ENCODE measurements at places on chromosomes 1 and 21.

DNA sequence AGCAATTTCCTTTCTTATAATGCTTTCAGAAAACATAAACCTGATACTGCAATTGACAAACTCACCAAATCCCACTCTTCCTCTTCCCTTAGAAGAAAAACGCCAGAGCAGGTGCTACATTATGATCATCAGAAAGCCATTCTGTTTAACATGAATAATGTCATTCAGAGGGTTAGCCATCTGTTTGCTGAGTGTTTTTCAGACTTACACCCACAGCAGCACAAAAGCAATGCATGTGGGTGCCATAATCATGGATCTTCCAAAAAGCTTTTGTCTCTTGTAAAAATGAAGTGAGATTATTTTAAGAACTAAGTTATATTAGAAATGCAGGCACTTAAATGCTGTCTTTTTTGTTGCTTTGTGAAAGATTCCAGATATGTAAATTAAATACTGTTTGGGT is 204.6 kb upstream of the TMPRSS15 start:
- DNase-seq, result no peak

- DNase-seq, result no peak
Measured at GRCh38 chr21:38842079-38842478, 36.4 kb downstream of the ETS2 start.

DNA sequence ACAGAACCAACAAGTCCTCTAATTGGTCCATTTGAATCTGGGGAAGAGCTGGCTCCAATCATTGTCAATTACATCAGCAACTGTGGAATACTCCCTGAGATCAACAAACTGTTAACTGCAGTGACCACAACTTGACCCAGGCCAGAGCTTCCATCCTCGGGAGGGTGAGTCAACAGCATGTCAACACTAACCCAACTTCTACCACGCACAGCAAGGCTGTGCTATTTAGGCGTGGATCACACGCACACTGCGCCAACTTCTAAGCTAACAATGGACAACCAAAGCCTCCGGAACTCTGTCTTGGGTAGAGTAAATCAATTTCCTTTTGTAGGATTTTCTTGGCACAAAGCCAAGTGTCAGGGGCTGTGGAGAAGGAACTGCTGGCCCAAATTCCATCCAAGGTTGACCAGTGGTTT is 30.4 kb downstream of the APP start:
- peak; percentile 16 for DNase-seq

DNA sequence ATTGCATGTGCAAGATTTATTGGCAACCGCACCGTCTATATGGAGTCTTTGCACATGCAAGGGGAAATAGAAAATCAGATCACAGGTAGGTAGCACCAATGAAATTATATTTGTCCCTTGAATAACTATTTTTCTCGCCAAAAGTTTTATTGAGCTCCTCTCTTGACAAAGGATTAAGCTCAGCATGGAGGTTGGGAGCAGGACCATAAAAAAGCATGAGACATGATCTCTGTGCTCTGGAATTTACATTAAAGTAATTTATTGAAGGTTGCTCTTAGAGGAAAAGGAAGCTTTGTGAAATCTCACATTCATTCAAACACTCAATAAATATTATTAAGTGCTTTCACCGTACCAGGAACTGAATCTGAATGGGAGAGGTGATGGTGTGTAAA is 66.0 kb upstream of the UBE2U start:
- DNase-seq, result no peak

DNA sequence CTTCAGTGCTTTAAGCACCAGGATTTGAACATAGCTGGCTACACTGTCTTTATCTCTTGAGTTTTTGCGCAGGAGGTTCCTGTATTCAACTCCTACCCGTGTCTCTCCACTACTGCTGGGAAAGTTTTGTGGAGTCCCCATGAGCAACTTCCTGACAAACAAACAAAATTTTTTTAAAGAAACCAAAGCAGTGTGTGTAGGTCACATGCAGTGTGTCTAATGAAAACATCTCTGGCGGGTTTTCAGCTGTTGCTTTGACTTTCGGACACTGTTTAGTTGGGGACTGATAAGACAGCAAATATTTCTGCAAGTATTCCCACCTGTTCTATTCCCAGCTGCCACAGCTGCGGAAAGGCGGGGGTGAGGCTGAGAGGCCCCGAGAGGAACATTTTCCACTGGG is 2.0 kb downstream of the PSEN2 start:
- DNase-seq, result no peak

DNA sequence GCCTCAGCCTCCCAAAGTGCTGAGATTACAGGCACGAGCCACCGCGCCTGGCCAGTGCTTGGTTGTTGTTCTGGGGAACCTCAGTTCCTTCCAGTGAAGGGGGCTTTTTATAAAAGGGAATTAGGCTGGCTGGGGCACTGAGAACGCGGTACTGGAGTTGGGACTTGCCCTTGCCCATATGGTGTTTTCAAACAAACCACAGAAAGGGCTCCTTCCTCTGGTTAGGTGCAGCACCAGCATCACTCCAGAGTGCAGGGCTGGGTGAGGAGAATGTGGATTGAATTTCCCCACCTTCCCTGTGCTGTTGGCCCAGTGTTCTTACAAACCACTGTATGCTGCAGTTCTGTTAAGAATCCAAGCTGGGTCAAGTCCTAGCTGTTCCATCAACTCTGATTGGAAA is 5.3 kb downstream of the MAN1C1 start:
- DNase-seq, result no peak

DNA sequence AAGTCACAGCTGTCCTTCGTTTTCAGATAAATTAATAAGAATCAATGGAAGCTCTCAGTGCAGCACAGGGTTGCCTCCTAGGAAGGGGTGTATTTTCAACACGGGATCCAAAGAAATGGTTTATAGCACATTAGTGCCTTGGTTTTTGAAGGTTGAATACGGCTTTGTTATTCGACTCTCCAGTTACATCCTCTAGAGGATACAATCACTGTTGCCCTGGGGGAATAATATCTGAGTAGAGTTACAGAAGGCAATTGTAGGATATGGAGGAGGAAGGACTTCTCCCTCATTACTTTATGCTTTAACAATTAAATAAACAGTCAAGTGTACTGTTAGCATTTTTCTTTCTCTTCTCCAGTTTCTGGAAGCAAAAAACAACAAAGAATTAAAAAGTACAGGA is 14.3 kb upstream of the ZNF326 start:
- DNase-seq, result no peak

DNA sequence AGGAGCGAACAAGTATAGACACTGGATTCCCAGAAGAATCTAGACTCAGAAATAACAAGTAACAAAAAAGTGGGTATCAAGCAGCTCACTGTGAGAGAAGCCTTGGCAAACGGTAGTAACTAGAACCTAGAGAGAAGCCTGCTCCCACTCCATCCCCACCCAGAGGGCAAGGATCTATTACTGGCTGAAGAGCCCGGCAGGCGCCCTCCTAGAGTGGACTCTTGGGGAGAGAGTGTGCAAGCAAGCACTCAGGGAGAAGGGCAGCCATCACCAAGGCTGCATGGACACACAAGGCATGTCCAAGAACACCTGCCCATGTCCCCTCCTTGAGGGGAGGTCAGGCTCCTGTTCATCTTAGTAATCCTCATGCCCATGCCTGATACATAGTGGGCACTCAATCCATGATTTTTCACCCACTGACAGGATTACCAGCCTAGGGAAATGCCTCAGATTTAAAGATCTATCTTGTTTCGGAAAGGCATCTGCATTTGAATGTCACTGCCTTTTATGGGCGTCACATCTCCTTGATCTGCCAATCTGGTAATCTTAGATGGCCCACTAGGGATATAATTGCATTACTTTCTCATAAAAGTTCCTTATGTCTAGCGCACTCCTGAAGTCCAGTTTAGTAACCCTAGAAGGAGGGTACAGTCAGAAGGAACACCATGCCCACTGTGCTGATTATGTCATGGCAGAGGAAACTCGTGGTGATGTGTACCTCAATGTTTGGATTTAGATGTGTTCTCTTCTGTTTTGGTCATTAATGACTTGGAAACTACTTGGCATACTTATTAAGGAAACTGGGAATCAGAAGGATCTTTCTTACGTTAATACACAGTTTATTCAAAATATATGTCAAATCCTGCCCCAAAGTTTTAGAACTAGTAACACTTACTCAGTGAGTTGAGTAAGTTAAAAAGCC is 14.4 kb downstream of the CNN3 start:
- DNase-seq, result no peak

GRCh38 chr1:67672260-67672803 is 12.7 kb upstream of the GADD45A start:
- DNase-seq, result no peak

- DNase-seq, result no peak
Measured at GRCh38 chr1:156493154-156493631, 7.4 kb downstream of the MEF2D start.

DNA sequence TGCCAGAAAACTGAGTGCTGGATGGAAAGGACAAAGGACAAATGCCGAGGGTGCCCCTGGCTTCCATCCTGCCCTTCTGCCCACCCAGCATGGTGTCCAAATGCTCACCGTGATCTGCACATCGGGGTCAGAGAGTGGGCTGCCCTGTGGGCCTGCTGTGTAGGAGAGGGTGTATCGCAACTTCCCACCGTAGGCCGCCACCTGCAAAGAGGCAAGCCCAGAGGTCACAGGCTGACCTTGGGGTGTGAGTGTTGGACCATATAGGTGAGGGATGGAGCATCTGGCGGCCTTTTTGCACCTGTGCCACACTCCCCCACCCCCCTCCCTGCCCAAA is 53.5 kb downstream of the LDLRAD2 start:
- no peak for DNase-seq

Data from ELF-1 (cell line).